Cardiac septum (tissue), 1 donor: ENCODE measurements at places on chromosomes 4 and X.

GRCh38 chr4:56684320-56685050, 3.4 kb upstream of the HOPX start:
- DNase-seq: no peak

- no peak for DNase-seq
Observed at GRCh38 chrX:111411983-111412382, at the start of gene DCX. Gene DCX (minus strand): TSS chrX:111412192. CDS start chrX:111410398, 1,794 bp downstream.

DNA sequence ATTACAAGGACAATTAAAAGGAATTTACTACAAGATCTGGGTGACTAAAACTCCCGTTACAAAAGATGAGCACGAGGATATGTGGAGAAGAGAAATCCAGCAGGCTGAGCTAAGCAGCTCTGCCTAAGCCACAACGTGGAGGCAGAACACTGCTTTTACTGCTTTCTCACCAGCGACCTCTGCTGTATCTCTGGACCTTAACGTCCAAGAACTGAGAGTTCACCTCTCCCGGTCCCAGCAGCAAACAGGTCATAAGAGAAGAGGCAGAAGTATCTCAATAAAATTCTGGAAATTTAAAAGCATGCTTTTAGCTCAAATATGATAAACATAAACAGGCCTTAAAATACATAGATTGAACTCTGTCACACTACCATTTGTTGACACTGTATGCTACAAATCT, 81.0 kb downstream of the ADGRA3 start:
- DNase-seq: no peak

- DNase-seq: no peak
Observed at GRCh38 chr4:178632415-178632814, 1190.2 kb upstream of the AGA start.

- no peak for DNase-seq
Observed at GRCh38 chr4:148749403-148749802, 307.2 kb upstream of the NR3C2 start.

GRCh38 chr4:103306870-103307375, 108.8 kb upstream of the CENPE start:
- DNase-seq: no peak

- no peak for DNase-seq
Observed at GRCh38 chrX:791479-792034, 161.0 kb downstream of the SHOX start.

DNA sequence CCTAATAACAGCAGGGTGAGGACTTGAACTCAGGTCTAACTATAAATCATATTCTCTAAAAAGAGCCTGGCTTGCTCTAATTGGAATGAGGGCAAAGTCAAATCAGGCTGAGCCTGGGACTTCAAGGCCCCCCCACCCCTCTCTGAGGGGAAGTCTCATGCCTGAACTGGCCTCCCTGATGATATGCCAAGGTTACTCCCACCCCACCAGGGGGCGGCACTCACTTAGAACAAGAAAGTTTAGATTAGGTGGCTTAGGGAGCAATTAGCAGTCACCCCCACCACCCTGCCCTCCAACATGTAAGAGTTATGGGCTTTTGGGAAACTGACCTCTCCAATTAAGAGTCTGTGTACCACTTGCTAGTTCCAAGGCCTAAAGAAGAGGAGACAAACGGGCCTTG, 2.7 kb downstream of the FOXO4 start:
- peak; percentile 74 for DNase-seq

GRCh38 chr4:140735317-140735716, 20.9 kb downstream of the TBC1D9 start:
- DNase-seq: no peak

DNA sequence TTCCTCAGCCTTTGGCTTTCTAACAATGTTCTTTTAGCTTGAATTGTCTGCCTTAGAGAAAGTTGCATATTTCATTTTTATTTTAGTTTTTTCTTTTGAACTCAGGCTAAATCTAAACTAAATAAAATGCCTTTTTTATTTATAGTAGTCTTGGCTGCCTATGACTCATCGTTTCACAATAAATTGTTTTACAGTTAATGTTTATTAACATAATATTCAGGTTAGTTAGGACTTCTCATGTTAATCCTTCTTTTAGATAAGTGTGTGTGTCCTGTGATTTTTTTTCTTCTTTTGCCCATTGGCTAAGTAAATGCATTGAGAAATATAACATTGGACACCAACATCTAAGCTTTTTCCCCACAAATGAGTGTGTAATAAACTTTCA, 1.6 kb downstream of the RP2 start:
- no peak for DNase-seq

GRCh38 chr4:8276358-8277240, 7.0 kb downstream of the HTRA3 start:
- DNase-seq: no peak

DNA sequence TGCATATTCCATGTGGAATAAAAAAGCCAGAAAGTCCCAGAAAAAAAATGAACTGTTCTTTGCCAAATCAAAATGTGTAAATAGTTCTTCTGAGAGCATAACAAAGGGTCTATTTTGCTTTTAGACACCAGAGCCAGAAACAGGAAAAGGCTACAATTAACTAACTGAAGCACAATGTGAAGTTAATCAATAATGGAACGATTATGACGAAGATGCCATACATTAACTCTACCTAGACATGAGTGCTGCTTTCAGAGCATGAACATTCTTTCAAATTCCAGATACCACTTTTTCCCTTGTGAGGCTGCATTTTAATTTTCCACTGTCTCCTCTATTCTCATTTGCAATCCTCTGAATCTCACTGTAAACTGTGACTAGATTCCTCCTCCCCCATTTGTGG, 48.7 kb upstream of the PHOX2B start:
- no peak for DNase-seq

DNA sequence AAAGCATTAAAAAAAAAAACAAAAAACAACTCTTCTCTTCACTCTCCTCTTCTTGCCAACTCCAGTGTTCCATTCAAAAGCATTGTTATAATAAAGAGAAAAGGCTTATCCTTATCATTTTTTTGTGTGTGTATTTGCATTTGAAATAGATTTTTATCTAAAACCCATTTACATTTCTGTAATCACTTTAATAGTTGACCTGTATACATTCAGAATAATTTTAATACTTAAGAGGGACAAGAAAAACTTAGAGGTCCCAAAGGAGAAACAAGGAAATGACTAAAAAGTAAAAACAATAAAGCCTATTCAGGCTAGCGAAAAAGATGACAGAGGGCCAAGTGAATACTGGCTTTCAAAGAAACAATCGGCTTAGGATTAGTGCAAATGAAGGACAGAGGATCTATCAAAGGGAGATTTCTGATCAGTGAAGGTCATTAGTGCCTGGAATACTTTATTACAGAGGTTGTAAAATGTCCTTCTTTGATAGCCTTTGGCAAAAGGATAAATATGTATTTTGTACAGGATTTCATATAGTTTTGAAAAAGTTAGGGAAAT, 808.3 kb downstream of the RPA4 start:
- DNase-seq: no peak

- DNase-seq: no peak
Observed at GRCh38 chrX:119189595-119189994, 46.5 kb upstream of the PGRMC1 start.

DNA sequence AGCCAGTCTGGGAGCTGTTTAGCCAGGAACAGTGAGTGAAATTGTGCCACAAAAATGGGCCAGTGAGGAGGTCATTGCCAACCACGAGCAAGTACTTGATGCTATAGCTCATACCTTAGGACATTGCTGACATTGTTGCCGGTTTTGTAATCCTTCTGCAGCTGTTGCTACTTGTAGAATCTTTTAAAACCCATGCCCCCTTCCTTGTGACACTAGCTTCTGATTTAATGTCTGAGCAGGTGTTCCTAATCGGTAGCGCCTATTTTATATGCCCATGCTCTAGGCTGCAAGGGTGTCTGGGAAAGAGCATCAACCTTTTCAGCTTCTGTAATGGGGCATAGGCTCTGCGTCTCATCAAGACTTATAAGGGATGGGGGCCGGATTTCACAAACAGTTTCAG, 2.6 kb downstream of the POLA1 start:
- no peak for DNase-seq
